ENCODE measurements at places on chromosomes 7 and 10.
A peak's percentile ranks its signal among the peaks of the same experiment; 100 is the strongest.

GRCh38 chr7:27128034-27128433 lies 2.5 kb downstream of the HOXA4 start:
- no peak for DNase-seq

- no peak for DNase-seq
Observed at GRCh38 chr10:103278862-103279298, 1.9 kb downstream of the INA start.

- no peak for DNase-seq
Observed at GRCh38 chr10:113752553-113752952, 1.1 kb downstream of the PLEKHS1 start.

GRCh38 chr10:48501226-48501625 lies 103.6 kb downstream of the ARHGAP22 start:
- no peak for DNase-seq

GRCh38 chr7:27155816-27156507 lies 513 bp downstream of the HOXA7 start:
- no peak for DNase-seq

DNA sequence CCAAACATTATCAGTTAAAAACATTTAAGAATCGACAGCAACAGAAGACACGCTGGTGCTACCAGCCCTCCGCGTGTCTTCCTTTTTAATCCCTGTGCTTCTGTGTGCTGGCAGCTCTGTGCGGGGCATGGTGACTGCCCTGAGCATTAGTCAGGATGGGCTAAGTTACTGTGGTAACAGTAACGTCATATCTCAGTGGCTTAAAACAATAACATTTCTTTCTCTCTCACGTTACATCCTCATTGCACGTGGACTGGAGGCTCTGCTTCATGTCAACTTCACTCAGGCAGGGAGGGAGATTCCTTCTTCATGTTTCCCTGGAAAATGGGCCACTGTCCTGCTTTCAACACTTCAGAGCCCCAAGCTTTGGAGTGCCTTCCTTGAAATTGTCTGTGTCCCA lies 378.5 kb downstream of the CCSER2 start:
- DNase-seq, result no peak

- no peak for DNase-seq
Observed at GRCh38 chr7:100804681-100805431, 22.5 kb downstream of the EPHB4 start.

DNA sequence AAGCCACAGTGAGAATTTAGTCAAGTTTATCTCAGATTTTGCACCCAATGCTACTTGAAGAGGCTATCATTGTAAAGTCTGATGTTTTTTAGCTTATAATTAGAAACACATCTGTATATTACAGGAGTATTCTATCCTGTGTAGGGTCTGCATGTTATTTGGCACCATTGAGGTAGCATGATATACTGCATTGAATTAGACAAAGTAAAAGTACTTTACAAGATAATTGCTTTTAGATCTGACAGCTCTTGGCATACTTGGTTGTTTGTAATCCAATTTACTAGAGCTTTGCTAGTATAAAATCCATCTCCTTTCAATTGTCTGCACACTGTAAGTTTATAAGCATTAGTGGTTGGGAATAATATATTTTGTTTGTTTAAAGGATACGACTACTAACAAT lies 714.3 kb downstream of the ANKRD7 start:
- no peak for DNase-seq

- peak; percentile 13 for DNase-seq
Observed at GRCh38 chr7:143487566-143487965, 9.9 kb downstream of the TAS2R41 start.

GRCh38 chr10:23439452-23439960 lies 631 bp downstream of the OTUD1 start:
- peak; percentile 29 for DNase-seq

- no peak for DNase-seq
Observed at GRCh38 chr7:20998309-20998708, 211.6 kb upstream of the SP8 start.

- no peak for DNase-seq
Observed at GRCh38 chr10:83954193-83954799, 185.0 kb upstream of the GHITM start.

- no peak for DNase-seq
Observed at GRCh38 chr10:44981172-44982113, 2.8 kb upstream of the DEPP1 start.

- no peak for DNase-seq
Observed at GRCh38 chr10:44832595-44833390, 78.3 kb upstream of the TMEM72 start.

DNA sequence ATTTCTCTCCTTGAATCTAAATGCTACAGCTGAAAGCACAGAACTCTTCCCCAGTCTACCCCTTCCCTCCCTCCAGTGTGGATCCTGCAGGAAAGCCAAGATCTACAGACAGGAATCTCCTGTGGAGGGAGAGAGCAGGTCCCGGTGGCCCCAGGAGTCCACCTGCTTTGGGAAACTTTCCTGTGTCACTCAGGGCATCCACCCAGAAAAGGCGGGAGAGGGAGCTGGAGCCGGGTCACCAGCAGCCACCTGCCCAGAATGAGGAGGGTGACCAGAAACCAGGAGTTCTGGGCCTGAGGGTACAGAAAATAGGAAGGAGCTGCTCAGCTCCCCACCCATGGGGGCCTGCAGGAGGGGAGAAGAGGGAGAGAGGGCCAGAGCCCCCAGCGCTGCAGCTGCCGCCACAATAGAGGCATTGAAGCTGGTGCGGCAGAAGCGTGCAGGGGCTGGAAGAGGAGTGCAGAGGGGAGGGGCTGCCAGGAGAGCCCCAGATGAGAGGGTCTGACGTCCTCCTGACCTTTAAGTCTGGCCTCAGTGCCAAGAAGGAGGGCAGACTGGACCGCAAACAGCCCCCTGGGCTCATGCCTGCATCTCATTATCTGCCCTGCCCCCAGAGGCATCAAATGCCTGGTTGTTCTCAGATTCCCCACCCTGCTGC lies 56.3 kb upstream of the TMEM72 start:
- DNase-seq, result peak; percentile 62

GRCh38 chr10:80110986-80111385 lies 21.5 kb upstream of the PLAC9 start:
- no peak for DNase-seq

DNA sequence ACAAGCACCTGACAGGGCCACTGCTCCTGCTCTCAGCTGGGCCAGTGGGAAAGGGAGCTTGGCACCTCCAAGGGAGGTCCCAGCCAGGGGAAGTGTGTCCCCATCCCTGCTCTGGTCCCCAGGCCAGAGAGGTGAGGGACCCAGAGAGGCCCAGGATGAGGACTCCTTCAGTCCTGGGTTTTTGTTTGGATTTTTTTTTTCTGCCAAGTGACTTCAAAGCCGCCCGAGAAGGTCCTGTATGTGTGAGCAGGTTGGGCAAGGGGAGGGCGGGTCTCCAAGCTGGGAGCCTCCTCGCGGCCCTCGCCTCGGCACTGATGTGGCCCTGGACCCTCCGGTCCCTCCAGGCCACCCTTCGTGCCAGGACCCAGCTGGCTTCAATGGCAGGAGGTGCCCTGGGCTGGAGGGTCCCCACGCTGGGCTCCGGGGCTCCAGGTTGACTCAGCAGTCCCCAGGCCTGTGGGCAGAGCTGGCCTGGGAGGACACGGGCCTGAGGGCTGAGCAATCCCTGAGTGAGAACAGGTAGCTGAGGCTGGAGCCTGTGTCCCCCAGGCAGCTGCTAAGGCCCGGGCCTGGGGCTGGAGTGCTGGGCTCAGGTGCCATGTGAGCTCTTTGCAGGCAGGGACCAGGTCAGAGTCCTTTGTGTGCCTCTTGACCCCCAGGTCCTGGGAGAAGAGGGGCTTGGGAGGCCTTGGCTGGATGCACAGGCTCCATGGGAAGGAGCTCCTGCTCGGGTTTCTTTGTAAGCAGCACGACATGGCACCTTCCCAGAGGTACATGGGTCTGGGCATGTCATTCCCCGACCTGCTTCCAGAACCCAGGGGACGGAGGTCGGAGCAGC lies 140.6 kb downstream of the FAM53B start:
- DNase-seq, result no peak

GRCh38 chr7:142438235-142438922 lies 180.5 kb upstream of the PRSS58 start:
- DNase-seq, result peak; percentile 56

- no peak for DNase-seq
Observed at GRCh38 chr7:157113607-157114006, 25.1 kb upstream of the UBE3C start.

- DNase-seq, result no peak
Observed at GRCh38 chr10:92894081-92894655, 45.8 kb downstream of the EXOC6 start.

GRCh38 chr7:88452646-88453045 lies 146.0 kb upstream of the STEAP4 start:
- no peak for DNase-seq

- DNase-seq, result no peak
Observed at GRCh38 chr7:70098133-70098561, 499.9 kb downstream of the AUTS2 start.

GRCh38 chr7:128053023-128053422 lies 21.8 kb upstream of the LRRC4 start:
- DNase-seq, result peak; percentile 44

DNA sequence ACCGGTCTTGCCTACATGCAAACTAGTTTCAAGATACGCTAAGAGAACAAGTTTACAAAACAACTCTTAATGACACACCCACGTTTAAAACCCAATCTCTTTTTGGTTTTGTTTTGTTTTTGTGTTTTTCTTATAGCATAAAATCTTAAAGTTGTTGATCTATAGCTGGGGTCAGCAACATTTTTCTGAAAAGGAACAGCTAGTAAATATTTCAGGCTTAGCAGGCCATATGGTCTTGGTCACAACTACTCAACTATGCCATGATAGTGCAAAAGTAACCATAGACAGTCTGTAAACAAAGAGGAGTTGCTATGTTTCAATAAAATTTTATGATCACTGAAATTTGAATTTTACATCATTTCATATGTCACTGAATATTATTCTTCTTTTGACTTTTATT lies 327.4 kb downstream of the AGMO start:
- DNase-seq, result no peak

DNA sequence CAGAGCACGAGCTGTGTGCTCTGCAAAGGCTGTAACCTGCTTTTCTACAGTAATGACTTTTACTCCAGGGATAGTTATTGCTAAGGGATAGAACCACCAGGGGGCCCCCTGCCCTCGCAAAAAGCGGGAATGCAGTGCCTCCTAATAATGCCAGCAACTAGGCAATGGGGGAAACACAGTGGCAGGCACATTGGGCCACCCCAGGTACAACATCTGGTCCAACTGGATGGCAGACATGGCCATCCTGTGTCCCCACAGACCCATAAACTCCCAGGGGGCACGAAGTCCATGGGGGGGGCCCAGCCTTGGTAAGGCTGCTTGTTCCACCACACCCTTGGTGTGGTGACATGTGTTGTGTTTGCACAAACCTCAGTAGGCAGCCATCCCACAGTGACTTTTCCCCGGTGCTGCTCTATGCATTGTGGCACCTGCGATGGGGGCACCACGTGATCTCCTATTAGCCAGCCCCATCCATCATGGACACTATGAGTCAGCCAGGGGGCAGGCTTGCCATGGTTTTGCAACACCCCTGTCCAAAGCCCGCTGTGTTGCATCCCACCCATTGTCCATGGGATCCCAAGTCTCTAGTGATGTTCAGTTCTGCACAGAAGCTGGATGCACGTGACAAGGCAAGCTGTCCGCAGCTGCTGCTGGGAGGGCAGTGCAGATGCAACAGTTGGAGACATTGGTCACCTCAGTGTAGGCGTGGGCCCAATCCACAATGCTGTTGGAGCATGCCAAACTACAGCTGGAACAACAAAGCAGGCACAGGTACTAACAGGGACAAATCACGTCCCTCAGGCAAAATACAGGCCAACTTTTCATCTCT lies 84.0 kb downstream of the ANLN start:
- DNase-seq, result peak; percentile 45
